ENCODE measurements at places on chromosomes 11 and 22.

- peak; percentile 43 for DNase-seq
Observed at GRCh38 chr11:65615950-65616574, 486 bp downstream of the PCNX3 start.

DNA sequence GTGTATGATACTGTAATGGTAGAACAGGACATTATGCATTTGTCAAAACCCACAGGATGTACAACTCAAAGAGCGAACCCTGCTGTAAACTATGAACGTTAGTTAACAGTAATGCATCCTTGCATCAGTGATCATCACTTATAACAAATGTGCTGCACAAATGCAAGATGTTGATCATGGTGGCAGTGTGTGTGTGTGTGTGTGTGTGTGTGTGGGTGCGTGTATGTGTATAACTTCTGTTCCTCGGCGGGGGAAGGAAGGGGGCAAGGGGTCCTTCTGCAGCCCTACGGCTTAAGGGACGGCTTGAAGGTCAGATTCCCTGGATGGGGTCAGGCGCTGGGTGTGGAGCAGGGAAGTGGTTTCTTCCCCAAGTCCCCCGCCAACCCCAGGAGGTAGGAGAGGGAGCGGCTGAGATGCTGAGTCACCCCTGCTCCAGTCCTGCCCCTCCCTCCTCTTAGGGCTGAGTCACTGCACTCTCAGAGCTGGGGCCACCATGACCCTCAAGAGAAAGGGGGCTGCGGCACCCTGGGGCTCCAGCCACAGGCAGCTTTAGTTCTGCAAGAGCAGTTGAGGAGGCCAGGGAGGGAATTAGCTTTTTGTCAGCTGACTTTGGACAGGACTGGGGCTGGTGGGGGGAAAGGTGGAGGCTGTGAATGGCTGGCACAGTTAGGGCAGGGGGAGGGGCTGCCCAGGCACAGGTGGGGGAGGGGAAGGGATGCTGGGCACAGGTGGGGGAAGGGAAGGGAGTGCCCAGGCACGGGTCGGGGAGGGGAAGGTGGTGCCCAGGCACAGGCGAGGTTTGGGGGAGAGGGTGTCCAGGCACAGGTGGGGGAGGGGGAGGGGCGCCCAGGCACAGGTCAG, 8.8 kb upstream of the CTSD start:
- peak; percentile 68 for DNase-seq

- no peak for DNase-seq
Observed at GRCh38 chr22:33853200-33854097, 66.8 kb downstream of the LARGE1 start.

GRCh38 chr11:119924017-119924416, 195.0 kb upstream of the NECTIN1 start:
- DNase-seq, result no peak

- DNase-seq, result no peak
Observed at GRCh38 chr22:46062971-46063631, 86.1 kb upstream of the WNT7B start.

DNA sequence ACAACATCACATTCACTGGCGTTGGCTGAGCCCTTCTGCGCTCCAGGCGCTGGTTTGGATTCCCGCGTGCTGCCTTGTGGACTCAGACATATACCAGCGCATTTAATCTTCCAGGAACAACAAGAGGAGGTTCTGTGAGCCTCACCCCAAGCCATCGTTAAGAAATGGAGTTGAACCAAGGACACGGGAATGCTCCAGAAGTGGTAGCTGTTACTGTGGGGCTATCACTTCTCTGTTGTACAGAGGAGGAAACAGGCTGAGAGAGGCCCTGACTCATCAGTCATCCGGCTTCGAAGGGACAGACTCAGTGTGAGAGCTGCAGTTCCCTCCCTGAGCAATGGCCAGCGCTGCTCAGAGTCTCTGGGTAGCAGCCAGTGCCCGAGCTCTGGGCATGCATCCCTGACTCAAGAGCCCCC, 291.3 kb downstream of the TBC1D22A start:
- DNase-seq, result no peak

- DNase-seq, result no peak
Observed at GRCh38 chr11:132248580-132248979, 878.2 kb downstream of the NTM start.

GRCh38 chr22:18929459-18929858, 6.6 kb downstream of the PRODH start:
- DNase-seq, result no peak

GRCh38 chr11:100878474-100878873, 191.4 kb downstream of the ARHGAP42 start:
- DNase-seq, result no peak

GRCh38 chr11:105857728-105858127, 164.3 kb downstream of the MSANTD4 start:
- DNase-seq, result no peak

GRCh38 chr22:24159650-24160049, 21.6 kb upstream of the SUSD2 start:
- no peak for DNase-seq

DNA sequence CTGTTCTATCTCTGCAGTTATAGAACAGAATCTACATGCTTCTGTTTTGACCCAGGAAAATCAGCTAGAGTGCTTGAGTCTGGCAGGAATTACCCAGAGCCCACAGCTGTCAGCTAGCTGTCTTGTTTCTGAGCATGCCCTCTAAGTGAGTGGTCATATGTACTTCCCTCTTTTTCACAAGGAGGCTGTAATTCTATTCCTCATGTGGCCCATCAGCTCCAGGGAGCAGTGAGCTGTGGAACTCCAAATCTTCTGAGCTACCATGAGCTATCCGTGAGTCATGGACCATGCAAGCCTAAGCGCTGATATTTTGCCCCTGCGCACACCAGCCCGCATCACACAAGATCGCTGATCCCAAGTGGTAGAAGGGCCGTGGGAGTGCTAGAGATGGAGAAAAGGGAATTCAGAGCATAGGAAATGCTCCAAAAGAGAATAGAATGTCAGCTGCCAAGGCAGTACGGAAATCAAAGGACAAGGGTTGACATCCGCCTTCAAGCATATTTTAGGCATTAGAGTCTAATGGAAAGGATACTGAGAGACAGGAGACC, 5.4 kb downstream of the FJX1 start:
- DNase-seq, result no peak

DNA sequence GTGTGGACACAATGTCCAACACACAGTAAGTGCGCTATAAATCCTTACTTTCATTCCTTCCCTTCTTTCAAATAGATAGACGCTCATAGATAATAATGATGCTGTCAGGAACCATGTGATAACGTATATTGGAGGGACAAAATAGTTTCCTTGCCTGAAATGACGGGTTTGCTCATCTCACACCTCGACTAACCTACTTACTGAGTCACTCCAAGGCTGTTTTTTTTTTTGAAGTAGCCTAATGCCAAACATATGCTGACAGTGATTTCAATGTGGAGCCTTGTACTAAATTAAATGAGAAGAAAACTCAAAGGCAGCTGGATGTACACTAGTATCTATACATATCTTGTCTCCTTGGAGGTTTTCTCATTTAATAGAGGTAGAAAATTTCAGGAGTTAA, 400.5 kb downstream of the NELL1 start:
- DNase-seq, result no peak

DNA sequence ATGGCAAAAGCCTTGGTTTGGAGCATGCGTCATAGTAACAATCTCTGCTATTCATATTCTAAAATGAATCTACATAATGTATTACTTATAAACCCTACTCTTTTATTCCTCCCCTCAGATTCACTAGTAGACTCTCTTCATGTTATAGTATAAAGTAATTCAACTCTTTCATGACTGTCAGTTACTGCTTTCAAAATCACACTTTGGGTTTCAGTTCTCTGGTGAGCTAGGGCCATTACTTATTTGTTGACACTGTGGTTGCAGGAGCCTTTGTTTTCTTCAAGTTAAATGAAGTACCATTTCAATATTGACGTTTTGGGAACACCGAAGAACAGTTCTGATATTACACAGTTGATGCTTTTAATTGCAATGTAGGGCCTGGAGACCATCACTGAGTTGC, 378.4 kb downstream of the DDX10 start:
- DNase-seq, result no peak

DNA sequence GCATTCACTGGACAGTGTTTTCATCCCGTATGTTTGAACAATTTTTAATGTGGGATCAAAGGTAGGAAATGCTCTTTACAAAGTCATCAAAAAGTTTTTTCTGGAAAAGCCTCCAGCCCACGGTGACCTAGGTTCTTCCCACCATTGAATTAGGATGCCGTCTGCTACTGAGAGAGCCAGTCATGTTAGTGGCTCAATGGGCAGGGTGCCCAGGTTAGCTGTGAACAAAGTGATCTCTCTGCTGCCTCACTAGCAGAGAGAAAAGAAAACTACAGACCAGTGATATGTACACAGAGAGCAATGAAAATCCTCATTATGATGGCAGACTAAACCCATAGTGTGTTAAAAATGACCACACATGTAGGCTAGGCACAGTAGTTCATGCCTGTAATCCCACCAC, 32.4 kb downstream of the KCNQ1 start:
- DNase-seq, result no peak

GRCh38 chr11:119015054-119015611, 3.0 kb downstream of the RPS25 start:
- DNase-seq, result no peak

- DNase-seq, result no peak
Observed at GRCh38 chr11:122754553-122755322, 83.6 kb upstream of the CRTAM start.

DNA sequence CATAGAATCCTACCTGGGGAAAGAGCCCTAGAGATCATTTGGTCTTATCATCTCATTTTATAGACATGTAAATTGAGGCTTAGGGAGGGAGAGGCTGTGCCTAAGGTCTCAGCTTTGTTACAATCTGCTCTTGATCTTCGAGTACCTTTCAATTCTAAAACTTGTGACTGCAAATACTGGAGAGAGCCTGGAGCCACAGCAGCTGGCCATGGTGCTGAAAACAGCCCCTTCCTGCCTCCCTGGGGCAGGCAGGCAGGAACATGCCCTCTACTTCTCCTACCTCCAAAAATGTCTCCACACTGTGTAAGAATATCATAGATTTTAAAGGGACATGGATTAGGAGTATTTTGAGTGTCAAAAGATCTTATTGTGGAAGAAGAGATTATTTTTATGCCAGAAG, 52.2 kb downstream of the C22orf42 start:
- DNase-seq, result no peak

DNA sequence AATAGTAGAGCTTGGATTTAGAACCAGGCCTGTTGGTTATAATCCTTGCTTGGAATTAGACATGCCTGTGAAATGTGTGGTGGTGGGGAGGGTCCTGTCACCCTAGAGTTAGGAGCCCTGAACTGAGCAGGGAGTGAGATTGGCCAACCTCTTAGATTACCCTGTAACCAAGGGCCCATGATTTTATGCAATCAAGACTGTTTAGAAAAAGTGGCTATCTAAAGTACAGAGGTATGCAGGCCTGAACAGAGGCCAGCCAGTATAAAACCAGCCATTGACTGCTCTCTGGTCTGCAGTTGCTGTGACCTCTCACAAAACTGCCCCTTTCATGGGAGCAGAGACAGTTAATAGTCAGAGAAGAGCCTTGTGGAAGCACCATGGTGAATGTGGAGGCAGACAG, 36.2 kb downstream of the SERPINH1 start:
- no peak for DNase-seq

DNA sequence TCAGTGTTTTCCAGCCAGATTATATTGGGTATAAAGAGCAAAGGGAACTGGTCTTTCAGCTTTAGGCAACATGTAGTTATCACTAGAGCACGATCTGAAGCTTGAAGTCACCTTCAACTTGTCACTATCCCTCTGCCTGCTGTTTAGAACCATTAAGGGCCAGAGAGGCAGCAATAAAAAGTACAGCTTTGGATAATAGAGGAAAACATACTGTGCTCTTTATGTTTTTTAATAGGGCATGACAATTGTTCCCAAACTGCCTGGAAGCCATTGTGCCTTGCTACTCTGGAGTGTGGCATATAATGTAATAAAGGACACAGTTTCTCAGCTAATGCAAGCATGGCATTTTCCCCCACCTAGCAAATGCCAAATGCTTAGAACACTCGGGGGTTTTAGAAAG, 1912.0 kb upstream of the RAG2 start:
- DNase-seq, result no peak

DNA sequence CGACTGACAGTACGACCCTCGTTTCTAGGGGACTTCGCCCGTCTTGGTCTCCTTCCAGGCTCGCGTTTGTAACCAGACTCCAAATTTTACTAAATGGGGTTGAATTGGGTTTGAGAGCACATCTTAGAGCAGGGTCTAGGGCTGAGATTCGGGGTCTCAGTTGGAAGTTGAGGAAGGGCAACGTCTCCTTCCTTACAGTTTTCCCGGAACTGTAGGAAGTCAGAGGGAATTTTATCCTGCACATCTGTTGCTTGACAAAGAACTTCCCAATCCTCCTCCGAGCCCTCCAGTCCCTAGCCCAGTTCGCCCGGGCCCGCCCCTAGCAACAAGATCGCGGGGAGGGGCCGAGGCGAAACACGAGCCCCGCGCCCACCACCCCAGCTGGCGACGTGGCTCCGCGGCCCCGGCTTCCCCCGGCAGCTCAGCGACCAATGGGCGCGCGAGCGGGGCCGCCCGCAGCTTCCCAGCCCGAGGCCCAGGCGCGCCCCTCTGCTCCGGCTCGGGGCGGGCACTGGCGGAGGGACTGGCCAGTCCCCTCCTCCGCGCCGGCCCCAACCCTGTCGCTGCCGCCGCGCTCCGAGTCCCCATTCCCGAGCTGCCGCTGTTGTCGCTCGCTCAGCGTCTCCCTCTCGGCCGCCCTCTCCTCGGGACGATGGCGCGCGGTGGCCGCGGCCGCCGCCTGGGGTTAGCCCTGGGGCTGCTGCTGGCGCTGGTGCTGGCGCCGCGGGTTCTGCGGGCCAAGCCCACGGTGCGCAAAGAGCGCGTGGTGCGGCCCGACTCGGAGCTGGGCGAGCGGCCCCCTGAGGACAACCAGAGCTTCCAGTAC, at the start of gene RCN1:
TSS of gene RCN1 (plus strand) at position 530 of the 826 bp plus-strand sequence. CDS start at position 653, 123 bp downstream.
- peak; percentile 13 for DNase-seq

DNA sequence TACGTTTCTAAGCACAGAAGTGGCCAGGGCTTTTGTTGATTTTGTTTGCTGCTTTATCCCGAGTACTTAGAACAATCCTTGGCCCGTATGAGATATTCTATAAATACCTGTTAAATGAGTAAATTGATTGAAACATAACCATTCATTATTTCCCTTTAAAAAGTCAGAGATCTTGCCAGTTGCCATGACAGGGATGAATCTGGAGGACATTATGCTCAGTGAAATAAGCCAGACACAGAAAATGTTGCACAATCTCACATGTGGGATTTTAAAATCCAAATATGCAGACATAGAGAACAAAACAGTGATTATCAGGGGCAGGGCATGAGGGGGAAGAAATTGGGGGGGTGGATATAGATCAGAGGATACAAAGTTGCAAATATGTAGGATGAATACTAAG, 1240.1 kb downstream of the LRRC4C start:
- no peak for DNase-seq
